ENCODE measurements at places on chromosomes 7 and 10.
A peak's percentile ranks its signal among the peaks of the same experiment; 100 is the strongest.

GRCh38 chr7:2433713-2434550 lies 30.5 kb downstream of the CHST12 start:
- peaks cover 24% of the 10 kb centered on the region for H3K36me3 ChIP-seq
- no peak for DNase-seq
- H3K4me1 ChIP-seq = peaks cover 2% of the 10 kb centered on the region

- DNase-seq = no peak
- no peaks in the 10 kb centered on the region for H3K36me3 ChIP-seq
- H3K4me3 ChIP-seq = no peak overlapping the region
- peaks cover 22% of the 10 kb centered on the region for H3K27me3 ChIP-seq
These were observed 108.9 kb upstream of the FRMD4A start for GRCh38 chr10:14439451-14440259.

DNA sequence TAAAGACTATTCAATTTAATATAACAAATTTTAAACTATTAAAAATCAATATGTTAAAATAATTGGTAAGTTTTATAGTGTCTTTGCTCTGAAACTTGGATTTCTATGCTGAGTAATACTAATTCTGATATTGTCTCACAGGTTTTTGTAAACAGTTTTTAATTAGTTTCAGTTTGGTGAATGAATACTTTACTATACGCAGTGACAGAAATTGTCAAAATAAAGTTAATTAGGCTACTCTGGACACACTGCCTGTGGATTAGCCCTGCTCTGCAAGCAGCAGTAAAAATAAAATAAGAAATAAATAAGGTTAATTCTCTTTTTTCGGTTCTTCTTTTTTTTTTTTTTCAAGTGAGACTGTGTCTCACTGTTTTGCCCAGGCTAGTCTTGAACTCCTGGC lies 105.3 kb downstream of the ANKRD61 start:
- H3K4me3 ChIP-seq = no peak overlapping the region
- H3K27ac ChIP-seq = no peak overlapping the region
- no peaks in the 10 kb centered on the region for H3K27me3 ChIP-seq
- peaks cover 26% of the 10 kb centered on the region for H3K36me3 ChIP-seq

GRCh38 chr10:15705298-15705697 lies 14.4 kb downstream of the ITGA8 start:
- DNase-seq = no peak
- H3K4me3 ChIP-seq = no peak overlapping the region
- no peaks in the 10 kb centered on the region for H3K27me3 ChIP-seq
- no peak overlapping the region for H3K27ac ChIP-seq
- H3K36me3 ChIP-seq = no peaks in the 10 kb centered on the region
- H3K4me1 ChIP-seq = no peaks in the 10 kb centered on the region

- no peak overlapping the region for H3K27ac ChIP-seq
- no peak overlapping the region for H3K4me3 ChIP-seq
- H3K27me3 ChIP-seq = peaks cover 22% of the 10 kb centered on the region
- H3K4me1 ChIP-seq = no peaks in the 10 kb centered on the region
- no peak for DNase-seq
These were observed 14.8 kb downstream of the MYL10 start for GRCh38 chr7:101614098-101614938.

DNA sequence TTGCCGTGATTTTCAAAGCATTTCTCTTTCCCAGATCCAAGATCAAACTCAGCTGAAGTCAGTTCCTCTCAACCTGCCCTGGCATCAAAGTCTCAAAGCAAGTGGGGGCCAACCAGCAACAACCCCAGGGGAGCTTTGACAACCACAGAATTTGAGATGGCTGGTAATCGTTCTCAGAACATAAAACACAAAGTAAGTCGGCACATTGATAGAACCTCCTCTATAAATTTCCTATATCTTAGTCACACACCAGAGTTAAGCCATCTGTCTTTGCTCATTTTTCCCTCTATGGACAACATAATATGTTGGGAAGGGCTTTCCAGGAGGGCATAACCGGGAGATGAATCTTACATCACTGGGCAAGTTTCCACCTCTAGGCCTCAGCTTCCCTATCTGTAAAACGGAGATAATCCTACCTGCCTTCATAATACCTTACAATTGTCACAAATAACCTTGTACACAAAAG lies 1.2 kb upstream of the DNAJC9 start:
- peak overlapping the region; percentile 96 for H3K27ac ChIP-seq
- no peaks in the 10 kb centered on the region for H3K27me3 ChIP-seq
- H3K4me3 ChIP-seq = peak overlapping the region; percentile 32
- DNase-seq = no peak
- peaks cover 38% of the 10 kb centered on the region for H3K4me1 ChIP-seq

DNA sequence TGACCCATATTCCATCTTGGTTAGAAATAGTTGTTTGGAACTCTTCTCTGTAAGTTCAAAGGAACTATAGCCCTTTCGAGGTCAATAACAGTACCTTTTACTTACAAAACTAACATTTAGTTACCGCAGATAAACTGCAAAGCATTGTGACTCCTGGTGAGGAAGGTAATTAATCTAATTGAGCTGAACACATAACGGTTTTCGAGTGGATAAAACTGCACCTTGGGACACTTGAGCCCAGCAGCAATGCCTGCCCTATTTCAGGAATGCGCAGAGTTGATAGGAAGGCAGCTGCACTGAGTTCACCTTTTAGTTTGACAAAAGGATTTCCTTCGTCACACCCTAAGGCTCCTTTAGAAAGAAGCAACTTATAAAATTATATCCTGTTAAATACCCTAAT lies 75.4 kb downstream of the JAZF1 start:
- no peaks in the 10 kb centered on the region for H3K27me3 ChIP-seq
- no peak overlapping the region for H3K4me3 ChIP-seq
- H3K27ac ChIP-seq = peak overlapping the region; percentile 3
- peaks cover 34% of the 10 kb centered on the region for H3K4me1 ChIP-seq

DNA sequence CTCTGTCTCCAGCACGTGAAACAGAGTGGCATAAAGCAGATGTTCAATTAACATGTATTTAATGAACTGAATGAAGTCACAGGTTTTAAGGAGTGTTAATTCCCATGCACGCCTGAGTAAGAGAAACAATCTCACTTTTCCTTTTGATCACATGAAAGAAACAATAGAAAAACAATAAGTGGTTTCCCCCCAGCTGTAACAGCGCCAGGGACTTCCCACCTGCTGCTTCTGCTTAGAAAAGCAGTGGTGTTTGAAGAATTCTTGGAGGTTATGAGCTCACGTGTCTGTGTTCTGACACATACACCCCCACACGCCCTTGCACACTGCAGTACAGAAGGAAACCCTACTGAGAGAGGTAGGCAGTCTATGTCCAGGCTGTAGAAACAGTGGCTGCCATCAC lies 51.3 kb upstream of the FRMD4A start:
- DNase-seq = no peak
- H3K36me3 ChIP-seq = no peaks in the 10 kb centered on the region
- peaks cover 18% of the 10 kb centered on the region for H3K27me3 ChIP-seq

- H3K4me3 ChIP-seq = no peak overlapping the region
- peaks cover 6% of the 10 kb centered on the region for H3K4me1 ChIP-seq
- no peak for DNase-seq
- H3K27ac ChIP-seq = no peak overlapping the region
These were observed 74.5 kb downstream of the DIP2C start for GRCh38 chr10:614790-615582.

GRCh38 chr10:123021517-123021916 lies 12.7 kb downstream of the ACADSB start:
- peaks cover 4% of the 10 kb centered on the region for H3K36me3 ChIP-seq
- no peak overlapping the region for H3K27ac ChIP-seq
- DNase-seq = no peak
- no peaks in the 10 kb centered on the region for H3K27me3 ChIP-seq
- H3K4me3 ChIP-seq = no peak overlapping the region

DNA sequence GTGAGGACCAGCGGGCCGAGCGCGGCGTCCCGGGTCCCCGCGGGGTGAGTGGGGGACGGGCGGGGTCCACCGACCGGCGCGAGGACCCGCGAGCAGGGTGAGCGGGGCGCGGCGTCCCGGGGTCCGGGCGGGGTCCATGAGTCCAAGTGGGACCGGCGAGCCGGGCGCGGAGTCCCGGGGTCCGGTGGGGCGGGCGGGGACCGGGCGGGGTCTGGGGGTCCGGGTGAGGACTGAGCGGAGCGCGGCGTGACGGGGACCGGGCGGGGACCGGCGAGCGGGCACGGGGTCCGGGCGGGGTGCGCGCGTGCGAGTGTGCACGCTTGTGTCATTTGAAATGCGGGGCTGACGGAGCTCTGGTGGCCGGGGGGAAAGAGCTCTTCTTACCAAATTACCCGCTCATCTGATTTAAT lies 765 bp downstream of the CELF2 start:
- peaks cover 17% of the 10 kb centered on the region for H3K27me3 ChIP-seq
- peak overlapping the region; percentile 68 for H3K4me3 ChIP-seq
- H3K36me3 ChIP-seq = no peaks in the 10 kb centered on the region

- no peaks in the 10 kb centered on the region for H3K36me3 ChIP-seq
- no peak overlapping the region for H3K4me3 ChIP-seq
- H3K27me3 ChIP-seq = no peaks in the 10 kb centered on the region
These were observed 96.8 kb downstream of the TCERG1L start for GRCh38 chr10:131214521-131215244.

DNA sequence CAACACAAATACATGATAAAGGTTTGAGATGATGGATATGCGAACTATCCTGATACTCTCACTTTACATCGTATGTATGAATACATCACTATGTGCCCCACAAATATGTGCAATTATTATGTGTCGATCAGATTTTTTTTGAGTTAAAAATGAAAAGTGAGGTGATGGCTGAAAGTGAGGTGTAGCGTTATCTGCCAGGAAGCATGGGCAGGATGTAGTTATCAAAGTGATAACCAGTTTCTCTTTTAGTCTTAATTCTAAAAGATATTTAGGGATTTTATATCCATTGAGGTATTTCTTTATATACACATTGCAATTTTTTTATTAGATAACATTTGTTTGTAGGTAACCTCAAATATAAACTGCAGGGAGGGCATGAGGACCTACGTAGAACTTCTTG lies 15.6 kb upstream of the KLF6 start:
- no peak for DNase-seq
- H3K4me1 ChIP-seq = peaks cover 10% of the 10 kb centered on the region
- H3K27ac ChIP-seq = no peak overlapping the region

GRCh38 chr10:132001238-132001972 lies 19.7 kb upstream of the BNIP3 start:
- no peak overlapping the region for H3K4me3 ChIP-seq
- H3K36me3 ChIP-seq = no peaks in the 10 kb centered on the region
- no peak overlapping the region for H3K27ac ChIP-seq
- no peaks in the 10 kb centered on the region for H3K4me1 ChIP-seq

- DNase-seq = no peak
- H3K27ac ChIP-seq = peak overlapping the region; percentile 65
- H3K36me3 ChIP-seq = no peaks in the 10 kb centered on the region
- H3K4me1 ChIP-seq = peaks cover 16% of the 10 kb centered on the region
- H3K27me3 ChIP-seq = no peaks in the 10 kb centered on the region
- no peak overlapping the region for H3K4me3 ChIP-seq
These were observed 81.3 kb upstream of the KLF6 start for GRCh38 chr10:3866332-3866731.

DNA sequence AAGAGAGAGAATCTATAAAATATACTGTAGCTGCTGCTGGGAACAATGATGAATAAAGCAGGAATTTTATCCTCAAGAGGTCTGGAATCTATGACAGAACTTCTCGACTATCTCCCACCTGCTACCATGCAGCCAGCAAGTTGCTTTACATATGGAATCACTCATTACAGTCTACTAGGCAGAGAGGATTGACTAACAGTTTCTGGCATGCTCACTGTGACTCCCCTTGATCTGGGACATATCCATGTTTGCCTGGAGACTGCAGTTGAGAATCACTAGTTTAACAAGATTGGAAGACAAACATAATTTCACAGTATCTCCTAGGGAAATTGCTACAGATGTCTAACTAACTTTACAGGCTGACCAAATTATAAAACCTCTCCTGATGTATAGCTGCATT lies 13.3 kb downstream of the GPR37 start:
- no peak for DNase-seq
- no peaks in the 10 kb centered on the region for H3K36me3 ChIP-seq
- no peak overlapping the region for H3K27ac ChIP-seq
- no peak overlapping the region for H3K4me3 ChIP-seq
- H3K4me1 ChIP-seq = no peaks in the 10 kb centered on the region

- H3K4me1 ChIP-seq = peaks cover 2% of the 10 kb centered on the region
- no peaks in the 10 kb centered on the region for H3K27me3 ChIP-seq
- H3K36me3 ChIP-seq = no peaks in the 10 kb centered on the region
- DNase-seq = no peak
- no peak overlapping the region for H3K4me3 ChIP-seq
These were observed 133.3 kb downstream of the PFKFB3 start for GRCh38 chr10:6336016-6336415.

DNA sequence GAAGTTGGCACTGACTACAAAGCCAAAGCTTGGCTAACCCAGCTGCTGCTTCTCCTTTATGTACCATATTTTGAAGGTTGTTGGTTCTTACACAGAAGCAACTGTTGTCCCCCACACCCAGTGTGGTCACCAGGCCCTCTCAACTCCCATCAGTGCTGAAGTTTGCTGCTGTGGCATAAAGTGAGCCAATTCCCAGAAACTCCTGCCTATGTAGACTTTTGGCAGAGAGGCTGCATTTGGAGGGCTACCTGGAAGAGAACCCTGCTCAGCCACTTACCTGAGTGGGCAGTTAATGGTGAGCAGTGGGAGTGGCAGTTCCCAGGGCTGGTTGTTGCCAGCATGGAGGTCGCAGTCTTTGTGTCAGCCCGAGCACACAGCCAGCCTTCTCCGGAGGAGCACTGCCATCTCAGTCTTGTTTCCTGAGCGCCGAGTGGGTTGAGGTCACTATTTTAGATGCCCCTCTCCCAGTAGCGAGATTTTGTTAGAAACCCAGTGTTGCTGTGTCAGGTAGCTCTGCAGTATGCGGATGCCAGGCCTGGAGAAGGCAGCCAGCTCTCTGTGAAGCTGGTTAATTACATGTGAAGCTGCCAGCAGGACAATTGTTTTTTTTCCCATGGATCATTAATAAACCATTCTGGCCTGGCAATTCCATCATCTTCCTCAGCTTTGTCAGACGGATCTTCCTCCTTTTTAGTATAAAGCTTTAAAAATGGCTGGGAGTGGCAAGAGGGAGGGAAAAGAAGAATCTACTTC lies 24.5 kb downstream of the LRRC4 start:
- DNase-seq = no peak
- H3K27me3 ChIP-seq = no peaks in the 10 kb centered on the region
- peaks cover 12% of the 10 kb centered on the region for H3K36me3 ChIP-seq
- peaks cover 44% of the 10 kb centered on the region for H3K4me1 ChIP-seq
- H3K27ac ChIP-seq = no peak overlapping the region
- no peak overlapping the region for H3K4me3 ChIP-seq

DNA sequence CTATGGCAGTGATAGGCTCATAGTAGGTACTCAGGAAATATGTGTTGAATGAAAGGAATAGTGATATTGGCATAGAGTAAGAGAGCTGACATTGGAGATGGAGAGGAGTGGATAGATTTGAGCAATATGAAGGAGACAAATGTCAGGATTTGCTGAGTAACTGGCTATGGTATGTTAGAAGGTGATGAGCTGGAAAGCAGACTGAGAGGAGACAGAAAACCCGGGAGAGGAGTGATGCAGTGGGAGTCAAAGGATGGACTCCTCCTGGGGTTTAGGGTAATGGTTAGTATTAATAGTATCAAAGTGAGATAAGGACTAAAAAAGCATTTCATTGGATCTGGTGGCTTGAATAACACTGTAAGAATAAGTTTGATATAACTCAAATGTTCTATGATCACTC lies 64.8 kb downstream of the CD36 start:
- no peaks in the 10 kb centered on the region for H3K27me3 ChIP-seq
- no peak for DNase-seq
